ENCODE measurements at places on chromosomes 1 and 21. TPM values are rescaled to one million over a fixed set of nuclear protein-coding genes. Genes with fewer than 3 reads are reported as not detected.
A peak's percentile ranks its signal among the peaks of the same experiment; 100 is the strongest.

Gene ANGPTL3
- 248 TPM for total RNA-seq

Gene NUP210L
- total RNA-seq = not detected

Gene NTMT2
- not detected for total RNA-seq

Gene FOXD2
- total RNA-seq = 0.46 TPM

Gene BRINP3
- total RNA-seq = not detected

Gene KRTAP13-2
- total RNA-seq = not detected

Gene TMEM240
- not detected for total RNA-seq

Gene TOMM40L
- 4.3 TPM for total RNA-seq

Gene OR2L2
- not detected for total RNA-seq

Gene LCE1D
- total RNA-seq = not detected

DNA sequence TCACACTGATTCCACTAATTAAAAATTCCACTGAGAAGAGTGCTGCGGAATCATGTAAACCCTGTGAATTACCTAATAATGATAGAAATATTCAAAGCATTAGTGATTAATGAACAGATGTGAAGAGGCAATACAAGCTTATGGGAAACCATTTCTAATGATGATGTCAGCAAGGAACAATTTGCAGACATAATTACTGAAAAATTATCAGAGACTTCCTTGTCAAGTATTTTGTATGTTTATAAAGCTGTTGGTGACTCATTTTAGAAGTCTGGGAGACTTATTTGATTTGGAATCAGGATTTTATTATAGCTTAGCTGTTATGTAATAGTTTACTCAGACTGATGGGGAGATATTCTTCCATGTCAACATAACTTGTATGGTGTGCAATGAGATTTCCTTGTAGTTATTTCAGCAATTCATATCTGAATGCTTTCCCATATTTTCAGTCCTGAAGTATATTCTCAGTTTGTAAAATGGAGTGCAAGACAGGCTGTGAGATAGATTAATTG lies 135.5 kb downstream of the TGFB2 start:
- no peaks in the 10 kb centered on the region for H3K36me3 ChIP-seq
- DNase-seq = no peak
- H3K4me1 ChIP-seq = no peaks in the 10 kb centered on the region
- no peak overlapping the region for H3K4me3 ChIP-seq
- H3K27ac ChIP-seq = no peak overlapping the region

- no peak for DNase-seq
- H3K4me3 ChIP-seq = no peak overlapping the region
- no peaks in the 10 kb centered on the region for H3K4me1 ChIP-seq
- H3K27ac ChIP-seq = no peak overlapping the region
- no peaks in the 10 kb centered on the region for H3K27me3 ChIP-seq
Observed at GRCh38 chr21:31132574-31133242, 94.4 kb upstream of the KRTAP19-8 start.

DNA sequence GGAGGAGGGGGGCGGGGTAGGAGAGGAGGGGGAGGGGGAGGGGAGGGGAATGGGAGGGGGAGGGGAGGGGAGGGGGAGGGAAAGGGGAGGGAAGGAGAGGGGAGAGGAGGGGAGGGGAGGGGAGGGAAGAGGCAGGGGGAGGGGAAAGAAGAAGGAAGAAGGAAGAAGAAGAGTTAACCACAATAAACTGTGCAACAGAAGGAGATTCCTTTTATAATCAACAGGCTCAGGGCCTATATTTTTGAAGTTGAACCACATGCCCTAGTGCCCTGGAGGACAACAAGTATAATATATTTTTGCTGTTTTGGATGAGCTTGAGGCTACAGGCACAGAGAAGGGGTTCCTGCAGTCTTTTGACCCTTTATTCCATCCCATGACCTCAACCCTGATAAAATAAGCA lies 228.2 kb upstream of the IRF2BP2 start:
- H3K27ac ChIP-seq = no peak overlapping the region
- DNase-seq = no peak
- peaks cover 18% of the 10 kb centered on the region for H3K4me1 ChIP-seq
- no peak overlapping the region for H3K4me3 ChIP-seq
- no peaks in the 10 kb centered on the region for H3K36me3 ChIP-seq

DNA sequence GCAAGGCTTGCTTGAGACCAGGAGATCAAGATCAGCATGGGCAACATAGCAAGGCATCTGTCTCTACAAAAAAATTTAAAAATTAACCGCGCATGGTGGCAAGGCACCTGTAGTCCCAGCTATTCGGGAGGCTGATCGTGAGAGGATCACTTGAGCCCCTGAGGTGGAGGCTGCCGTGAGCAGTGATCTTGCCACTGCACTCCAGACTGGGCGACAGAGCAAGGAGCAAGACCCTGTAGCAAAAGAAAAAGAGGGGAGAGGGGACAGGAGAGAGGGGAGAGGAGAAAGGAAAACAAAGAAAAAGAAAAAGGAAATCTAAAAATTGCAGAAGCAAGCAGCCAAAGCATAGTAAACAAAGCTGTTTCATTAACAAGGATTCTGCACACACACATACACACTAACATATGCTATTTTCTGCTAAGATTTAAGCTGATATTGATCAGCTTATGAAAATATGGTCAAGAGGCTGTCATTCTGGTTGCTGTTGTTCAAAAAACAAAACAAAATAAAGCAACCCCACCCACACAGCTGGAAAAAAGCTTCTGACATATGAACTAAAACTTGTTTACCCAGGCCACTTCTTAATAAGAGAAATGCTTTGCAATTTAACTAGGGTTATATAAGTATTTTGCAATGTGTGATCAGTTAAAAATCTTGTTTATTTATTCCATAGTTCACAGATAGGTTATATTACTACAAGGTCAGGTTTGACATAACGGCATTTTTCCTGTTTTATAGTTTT lies 1.8 kb downstream of the ARNT start:
- H3K4me3 ChIP-seq = peak overlapping the region; percentile 87
- H3K4me1 ChIP-seq = peaks cover 12% of the 10 kb centered on the region
- H3K36me3 ChIP-seq = no peaks in the 10 kb centered on the region
- H3K27me3 ChIP-seq = no peaks in the 10 kb centered on the region
- peak overlapping the region; percentile 92 for H3K27ac ChIP-seq

DNA sequence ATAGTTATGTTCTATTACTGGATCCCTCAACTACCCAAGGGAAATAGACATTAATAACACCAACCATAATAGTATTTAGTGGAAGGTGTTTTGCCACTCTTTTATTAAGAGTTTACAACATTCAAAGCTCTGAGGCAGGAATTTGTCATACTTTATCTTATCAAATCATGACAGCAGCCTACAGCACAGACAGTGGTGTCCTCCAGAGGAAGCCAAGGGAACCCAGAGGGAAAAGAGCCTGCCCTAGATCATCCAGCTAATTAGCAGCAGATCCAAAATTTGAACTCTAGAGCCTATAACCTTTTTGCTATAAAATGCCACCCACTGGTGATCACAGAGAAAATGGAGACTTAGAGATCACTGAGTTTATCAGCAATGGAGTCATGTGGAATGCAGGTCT lies 18.2 kb downstream of the VAV3 start:
- no peaks in the 10 kb centered on the region for H3K36me3 ChIP-seq
- no peak for DNase-seq
- no peak overlapping the region for H3K4me3 ChIP-seq
- H3K27ac ChIP-seq = no peak overlapping the region

GRCh38 chr1:64047549-64047996 lies 155.8 kb upstream of the UBE2U start:
- H3K4me1 ChIP-seq = no peaks in the 10 kb centered on the region
- no peak overlapping the region for H3K27ac ChIP-seq
- no peak overlapping the region for H3K4me3 ChIP-seq
- no peak for DNase-seq

GRCh38 chr1:99707535-99708142 lies 58.8 kb downstream of the FRRS1 start:
- H3K27me3 ChIP-seq = no peaks in the 10 kb centered on the region
- DNase-seq = peak; percentile 55
- no peak overlapping the region for H3K27ac ChIP-seq
- H3K4me3 ChIP-seq = no peak overlapping the region
- H3K4me1 ChIP-seq = no peaks in the 10 kb centered on the region

GRCh38 chr21:18894387-18894786 lies 490.8 kb upstream of the TMPRSS15 start:
- no peak overlapping the region for H3K4me3 ChIP-seq
- no peak for DNase-seq
- no peaks in the 10 kb centered on the region for H3K27me3 ChIP-seq

- H3K4me3 ChIP-seq = no peak overlapping the region
- no peak overlapping the region for H3K27ac ChIP-seq
- H3K27me3 ChIP-seq = no peaks in the 10 kb centered on the region
- no peaks in the 10 kb centered on the region for H3K4me1 ChIP-seq
- no peak for DNase-seq
Observed at GRCh38 chr1:175504875-175505555, 238.4 kb downstream of the TNR start.

- H3K4me3 ChIP-seq = no peak overlapping the region
- H3K27me3 ChIP-seq = no peaks in the 10 kb centered on the region
- no peak for DNase-seq
- H3K4me1 ChIP-seq = no peaks in the 10 kb centered on the region
- no peaks in the 10 kb centered on the region for H3K36me3 ChIP-seq
- no peak overlapping the region for H3K27ac ChIP-seq
Observed at GRCh38 chr1:230650300-230650699, 8.0 kb downstream of the COG2 start.

DNA sequence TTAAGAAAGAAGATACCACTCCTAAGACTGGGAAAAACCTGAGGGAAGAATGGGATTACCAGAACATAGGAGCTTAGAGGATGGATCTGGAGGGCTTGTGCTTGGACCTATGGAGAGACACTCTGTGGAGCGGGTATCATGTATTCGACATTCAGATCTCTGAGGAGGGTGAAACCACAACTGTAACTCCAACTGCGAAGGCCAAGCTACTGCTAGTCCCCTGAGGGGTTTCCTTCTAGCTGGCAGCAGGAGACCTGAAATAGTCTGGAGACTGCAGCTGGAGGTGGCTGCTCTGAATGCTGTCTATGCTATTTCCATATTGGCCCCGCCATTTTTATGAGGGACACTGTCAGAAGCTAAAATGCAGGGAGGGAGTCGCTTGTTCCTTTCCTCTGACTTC lies 462.3 kb downstream of the PTPRC start:
- no peaks in the 10 kb centered on the region for H3K36me3 ChIP-seq
- DNase-seq = no peak
- no peaks in the 10 kb centered on the region for H3K27me3 ChIP-seq
- H3K4me3 ChIP-seq = no peak overlapping the region
- no peaks in the 10 kb centered on the region for H3K4me1 ChIP-seq

- H3K36me3 ChIP-seq = no peaks in the 10 kb centered on the region
- peak; percentile 31 for DNase-seq
- H3K27me3 ChIP-seq = no peaks in the 10 kb centered on the region
Observed at GRCh38 chr21:39867198-39867650, at the start of gene PCP4. Gene PCP4, plus strand, starts transcription at chr21:39867438. Its CDS starts 64 bp downstream, at chr21:39867502.

GRCh38 chr1:200659269-200659668 lies 10.4 kb downstream of the DDX59 start:
- peaks cover 43% of the 10 kb centered on the region for H3K36me3 ChIP-seq
- DNase-seq = no peak
- no peak overlapping the region for H3K4me3 ChIP-seq
- no peaks in the 10 kb centered on the region for H3K27me3 ChIP-seq
- no peak overlapping the region for H3K27ac ChIP-seq
